ENCODE measurements at places on chromosomes 4 and X. TPM values are rescaled to one million over a fixed set of nuclear protein-coding genes. Genes with fewer than 3 reads are reported as not detected.

CENPC gene
- polyA plus RNA-seq = 23.3 TPM

DNA sequence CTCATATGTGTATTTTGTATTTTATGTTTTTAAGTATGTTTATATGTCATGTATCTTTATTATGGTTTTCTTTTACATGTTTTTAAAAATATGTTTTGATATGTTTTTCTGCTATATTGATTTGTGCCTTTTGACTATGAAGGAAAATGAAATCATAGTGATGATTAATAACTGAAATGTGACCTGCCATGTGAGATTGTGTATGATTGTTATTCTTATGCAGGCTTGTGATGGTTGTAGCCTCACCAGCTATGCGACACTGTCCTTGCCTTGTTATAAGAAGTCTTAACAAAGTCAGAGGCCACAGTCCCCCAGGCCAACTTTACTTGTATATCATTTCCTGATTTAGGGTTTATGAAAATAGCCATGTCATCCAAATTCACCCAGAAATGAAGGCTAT, 83.2 kb downstream of the TMEM131L start:
- DNase-seq = no peak

DNA sequence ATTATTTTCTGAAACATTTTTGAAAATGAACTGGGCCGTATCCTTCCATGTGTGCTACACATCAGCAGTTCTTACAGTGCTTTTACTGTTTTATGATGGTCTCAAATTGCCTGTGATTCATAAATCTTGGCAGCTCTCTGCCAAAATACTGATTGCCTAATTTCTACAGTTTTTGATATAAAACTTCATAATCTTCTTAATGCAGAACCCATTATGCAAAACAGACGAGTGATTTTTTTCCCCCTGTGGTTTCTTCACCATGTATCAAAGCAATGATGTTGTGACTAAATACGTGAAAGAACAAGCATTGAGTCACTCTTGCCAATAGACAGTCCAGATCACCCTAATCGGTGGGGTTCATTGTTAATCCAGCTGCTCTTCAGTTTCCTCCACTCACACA, 156.4 kb upstream of the WDR1 start:
- DNase-seq = no peak

GRCh38 chr4:14177987-14178386, 550.5 kb upstream of the BOD1L1 start:
- no peak for DNase-seq

EVC gene
- polyA plus RNA-seq = 51.0 TPM

GRCh38 chr4:2361366-2362265, 56.8 kb downstream of the ZFYVE28 start:
- DNase-seq = no peak

DNA sequence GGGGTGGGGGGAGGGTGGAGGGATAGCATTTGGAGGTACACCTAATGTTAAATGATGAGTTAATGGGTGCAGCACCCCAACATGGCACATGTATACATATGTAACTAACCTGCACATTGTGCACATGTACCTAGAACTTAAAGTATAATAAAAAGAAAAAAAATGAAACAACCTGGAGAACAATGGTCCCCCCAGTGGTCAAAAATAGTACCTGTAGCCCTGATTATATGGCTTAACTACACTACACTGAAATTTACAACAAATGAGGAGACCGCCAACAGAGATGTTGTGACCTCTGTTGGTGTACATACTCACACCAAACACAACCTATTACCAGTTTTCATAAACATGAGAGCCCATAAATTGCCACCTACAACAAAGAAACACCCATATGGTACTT, 7.3 kb upstream of the MAGEE1 start:
- no peak for DNase-seq

GRCh38 chr4:156576946-156577345, 394.7 kb downstream of the PDGFC start:
- DNase-seq = no peak

HTN1 gene
- not detected for polyA plus RNA-seq

FRMD7 gene
- polyA plus RNA-seq = 1.5 TPM

DNA sequence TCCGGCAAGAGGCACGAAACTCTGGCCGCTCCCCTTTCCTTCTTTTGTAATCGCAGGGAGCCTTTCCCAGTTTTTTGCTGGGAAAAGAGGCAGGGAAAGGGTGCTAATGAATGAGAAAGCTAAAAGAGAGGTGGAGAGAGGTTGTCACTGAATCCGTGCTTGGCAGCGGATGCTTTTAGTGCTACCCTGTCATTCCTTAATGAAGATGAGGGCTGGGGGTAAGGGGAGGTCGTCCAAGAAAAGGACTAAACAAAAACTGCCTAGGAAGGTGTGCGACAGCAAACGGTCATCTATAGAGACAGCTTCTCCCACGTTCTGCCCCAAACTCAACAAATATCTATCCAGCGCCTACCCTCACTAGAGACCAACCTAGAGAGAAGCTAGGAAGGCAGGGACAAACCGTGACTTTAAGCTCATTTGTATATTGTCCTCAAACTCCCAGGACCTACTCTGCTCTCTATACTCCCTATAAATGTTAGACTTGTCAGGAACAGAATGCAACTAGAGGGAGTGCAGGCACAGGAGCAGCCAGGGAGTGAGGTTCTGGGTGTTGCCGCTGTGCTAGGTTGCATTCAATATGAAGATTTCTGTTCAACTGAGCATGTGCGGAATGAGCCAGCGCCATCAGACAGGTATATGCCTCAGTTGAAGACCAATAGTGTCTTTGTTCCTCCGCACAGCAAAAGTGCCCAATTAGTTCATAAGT, 777 bp upstream of the CASK start:
- DNase-seq = no peak

C4orf51 gene
- not detected for polyA plus RNA-seq

DNA sequence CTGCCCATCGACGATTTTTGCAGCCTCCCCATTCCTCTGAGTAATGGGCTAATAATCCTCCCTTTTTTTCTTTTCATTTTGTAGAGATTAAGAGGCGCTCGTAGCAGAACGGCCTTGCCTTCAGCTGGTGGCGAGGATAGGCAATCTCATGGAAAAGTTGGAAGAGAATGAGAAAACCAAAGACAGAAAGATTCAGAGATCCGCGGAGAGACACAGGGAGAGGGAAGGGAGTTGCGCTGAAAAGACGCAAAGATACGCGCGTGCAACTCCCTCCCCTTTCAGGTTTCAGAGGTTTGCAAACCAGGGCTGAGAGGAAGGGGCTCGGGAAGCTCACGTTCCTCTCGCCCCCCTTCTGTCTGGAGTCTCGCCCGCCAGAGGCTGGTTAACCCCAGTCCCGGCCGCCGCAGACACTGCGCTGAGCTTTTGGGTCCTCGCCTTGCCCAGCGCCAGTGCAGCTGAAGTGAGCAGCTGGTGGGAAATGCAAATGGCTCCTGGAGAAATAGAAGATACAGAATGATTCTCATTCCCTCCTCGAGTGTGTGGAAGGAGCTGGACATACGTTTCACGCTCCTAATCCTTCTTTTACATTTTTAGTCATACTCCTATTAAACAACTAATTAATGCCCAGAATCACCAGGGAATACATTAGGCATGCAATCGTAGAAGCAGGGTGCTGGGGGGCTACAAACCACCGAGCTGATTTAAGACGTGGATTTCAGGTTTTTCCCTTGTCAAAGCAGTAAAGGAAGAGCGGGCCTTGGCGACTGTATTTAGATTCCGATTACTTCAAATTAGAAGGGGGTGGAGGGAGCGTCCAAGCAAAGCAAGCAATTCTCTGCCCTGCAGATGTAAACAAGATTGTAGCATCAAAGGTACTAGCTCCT, 16.6 kb upstream of the PITX2 start:
- no peak for DNase-seq

DNA sequence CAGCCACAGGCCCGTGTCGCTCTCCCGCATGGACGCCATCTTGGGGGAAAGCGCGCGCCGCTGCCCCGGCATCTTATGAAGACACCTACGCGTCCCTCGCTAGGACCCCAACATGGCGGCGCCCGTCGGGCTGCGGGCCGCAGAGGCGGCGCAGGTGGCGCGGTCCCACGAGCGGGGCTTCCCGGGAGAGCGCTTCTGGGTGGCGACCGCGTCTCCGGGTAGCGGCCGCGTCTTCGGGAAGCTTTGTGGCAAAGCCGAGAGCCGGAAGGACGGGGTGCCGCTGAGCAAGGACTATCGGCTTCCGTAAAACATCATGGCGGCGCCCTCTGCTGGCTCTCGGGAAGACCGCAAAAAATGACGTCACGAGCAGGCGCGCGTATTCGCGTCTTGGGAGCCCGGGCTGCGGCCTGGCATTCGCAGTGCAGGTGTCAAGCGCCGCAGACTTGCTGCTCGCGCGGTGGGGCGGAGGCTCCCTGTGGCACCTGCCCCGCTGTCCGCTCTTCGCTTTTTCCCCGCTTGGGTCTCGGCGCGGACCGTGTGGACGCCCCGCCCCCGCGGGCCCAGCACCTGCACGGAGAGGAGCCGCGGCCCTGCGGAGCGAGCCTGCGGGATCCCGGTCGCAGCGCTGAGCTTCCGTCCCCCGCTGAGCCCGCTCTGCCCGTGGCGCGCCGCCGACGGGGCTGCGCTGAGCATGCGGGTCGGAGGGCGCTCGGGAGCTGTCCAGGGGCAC, at the start of gene NELFA:
Gene NELFA (minus strand): TSS at position 54 of the 730 bp plus-strand sequence. CDS start 15 bp downstream, at position 39.
- DNase-seq = peak; percentile 91

NAT8L gene
- 8.1 TPM for polyA plus RNA-seq

RPS6KA3 gene
- polyA plus RNA-seq = 32.6 TPM

- DNase-seq = no peak
These were observed 46.3 kb downstream of the ARHGEF9 start for GRCh38 chrX:63738696-63739095.

GRCh38 chr4:109231331-109231730, 71.1 kb downstream of the COL25A1 start:
- DNase-seq = no peak

TCEAL5 gene
- 15.9 TPM for polyA plus RNA-seq

FGF13 gene
- polyA plus RNA-seq = 22.6 TPM

DNA sequence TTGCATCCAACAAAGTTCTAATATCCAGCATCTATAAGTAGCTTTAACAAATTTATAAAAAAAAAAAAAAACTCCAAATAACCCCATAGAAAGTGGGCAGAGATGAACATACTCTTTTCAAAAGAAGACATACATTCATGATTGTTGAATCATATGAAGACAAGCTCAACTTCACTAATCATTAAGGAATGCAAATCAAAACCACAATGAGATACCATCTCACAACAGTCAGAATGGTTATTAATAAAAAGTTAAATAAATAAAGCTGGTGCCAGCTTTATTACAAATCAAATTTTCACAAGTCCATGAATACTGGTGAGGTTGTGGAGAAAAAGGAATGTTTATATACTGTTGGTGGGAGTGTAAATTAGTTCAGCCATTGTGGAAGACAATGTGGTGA, 592.0 kb downstream of the IQCM start:
- DNase-seq = no peak

ENPEP gene
- polyA plus RNA-seq = 210 TPM

DNA sequence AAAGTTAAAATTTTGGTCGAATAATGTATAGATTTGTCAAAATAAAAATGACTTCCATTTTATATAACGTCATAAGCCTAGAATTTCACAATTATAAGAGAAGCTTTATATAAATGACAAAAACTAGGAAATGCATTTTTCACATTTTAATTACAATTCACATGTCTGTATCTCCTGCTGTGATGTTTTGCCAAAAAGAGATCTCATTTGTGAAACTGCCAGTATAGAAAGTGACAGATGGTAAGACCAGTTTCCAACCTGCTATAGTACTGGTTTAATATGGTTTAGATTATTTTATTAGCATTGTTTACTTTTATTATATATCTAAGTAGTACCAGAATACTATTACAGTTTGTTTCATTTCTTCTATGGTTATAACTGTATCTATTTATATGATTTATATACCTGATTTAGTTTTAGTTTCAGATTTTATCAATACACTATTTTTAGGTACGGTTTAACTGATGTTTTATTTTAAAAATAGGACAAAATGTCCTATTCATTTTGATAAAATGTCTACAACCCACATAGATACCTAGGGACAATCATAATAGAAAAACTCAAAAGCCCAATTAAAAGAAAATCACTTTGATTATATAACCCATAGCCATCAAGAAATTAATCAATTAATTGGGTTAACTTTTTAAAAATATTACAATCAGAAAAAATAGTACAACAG, 5.4 kb upstream of the CCSER1 start:
- DNase-seq = no peak

DNA sequence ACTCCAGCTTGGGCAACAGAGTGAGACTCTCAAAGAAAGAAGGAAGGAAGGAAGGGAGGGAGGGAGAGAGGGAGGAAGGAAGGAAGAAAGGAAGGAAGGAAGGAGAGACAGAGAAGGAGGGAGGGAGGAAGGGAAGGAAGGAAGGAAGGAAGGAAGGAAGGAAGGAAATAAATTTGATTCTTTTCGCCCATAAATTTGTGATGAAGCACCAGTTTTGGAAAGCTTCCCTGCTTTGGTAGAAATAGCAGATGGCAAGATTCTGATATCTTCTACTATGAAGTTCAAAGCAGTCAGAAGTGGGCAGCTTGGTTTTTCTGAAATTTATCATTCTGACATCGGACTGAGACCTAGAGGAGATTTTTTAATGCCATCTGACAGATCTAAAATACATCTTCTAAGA, 11.7 kb upstream of the GYG2 start:
- DNase-seq = no peak

PASD1 gene
- not detected for polyA plus RNA-seq

DNA sequence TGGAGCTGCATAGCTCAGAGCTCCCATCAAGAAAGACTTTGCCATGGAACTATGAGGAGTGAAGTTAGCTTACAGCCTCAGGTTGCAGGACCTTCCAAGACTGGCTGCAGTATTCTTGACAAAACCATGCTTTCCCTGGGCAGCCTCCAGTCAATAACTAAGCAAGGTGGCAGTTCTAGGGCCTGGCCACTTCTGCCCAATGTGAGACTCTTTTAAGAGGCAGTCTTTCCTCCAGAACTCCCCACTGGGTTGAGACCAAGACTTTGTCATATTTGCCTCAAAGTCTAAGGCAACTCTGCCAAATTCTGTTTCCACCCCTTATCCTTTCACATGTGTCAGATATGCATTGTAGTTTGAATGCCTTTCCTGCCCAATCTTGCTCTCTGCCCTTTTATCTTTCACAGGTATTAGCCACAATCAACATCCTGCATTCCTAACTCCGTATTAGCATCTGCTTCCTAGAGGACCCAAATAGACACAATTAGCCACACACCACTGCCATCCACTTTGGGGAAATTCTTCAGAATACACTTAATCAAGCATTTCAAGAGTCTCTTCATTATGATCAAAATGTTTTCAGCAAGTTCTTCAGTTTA, 17.7 kb upstream of the SLC25A43 start:
- DNase-seq = no peak

SPANXN3 gene
- polyA plus RNA-seq = not detected

DNA sequence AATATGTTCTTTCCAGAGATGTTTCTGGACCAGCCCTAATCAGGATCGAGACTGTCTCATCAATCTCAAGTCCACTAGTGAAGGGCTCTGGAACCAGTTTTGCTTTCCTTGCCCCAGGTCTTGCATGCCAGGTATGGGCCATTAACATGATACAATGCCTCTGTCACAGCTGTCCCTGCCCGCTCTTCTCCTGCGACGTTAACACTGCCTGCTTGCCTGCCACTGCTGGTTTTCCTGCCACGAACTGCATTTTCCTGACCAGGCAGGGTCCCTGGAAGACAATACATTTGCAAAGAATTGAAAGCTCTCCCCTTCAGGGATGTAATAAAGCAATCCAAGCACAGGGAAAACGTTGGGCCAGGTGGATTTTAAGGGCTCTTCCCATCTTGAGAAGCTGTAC, 200.3 kb downstream of the MID1 start:
- no peak for DNase-seq
